ENCODE measurements at places on chromosomes 6 and 20. TPM values are rescaled to one million over a fixed set of nuclear protein-coding genes. Genes with fewer than 3 reads are reported as not detected.

- DNase-seq: no peak
Observed at GRCh38 chr6:36350681-36351571, 14.2 kb upstream of the BNIP5 start.

DNA sequence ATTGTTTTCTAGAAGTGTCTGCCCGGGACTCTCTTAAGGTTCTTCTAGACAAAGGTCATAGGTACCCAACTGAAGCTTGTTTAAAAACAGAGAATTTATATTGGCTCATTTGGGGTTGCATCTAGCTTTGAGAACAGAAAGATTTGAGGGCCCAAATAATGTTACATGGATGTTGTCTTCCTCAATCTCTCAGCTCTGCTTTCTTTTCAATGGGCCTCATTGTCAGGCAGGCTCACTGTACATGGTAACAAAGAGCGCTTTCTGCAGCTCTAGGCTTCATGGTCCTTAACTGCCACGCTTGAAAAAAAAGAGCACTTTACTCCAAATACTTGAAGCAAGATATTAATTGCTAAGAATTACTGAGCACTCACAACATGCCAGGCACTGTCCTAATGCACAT, 22.2 kb downstream of the NHLRC1 start:
- no peak for DNase-seq

FAM110A gene
- 5.0 TPM for polyA plus RNA-seq

GRCh38 chr20:51402201-51402600, 140.3 kb downstream of the NFATC2 start:
- no peak for DNase-seq

E2F1 gene
- 11.2 TPM for polyA plus RNA-seq

DNA sequence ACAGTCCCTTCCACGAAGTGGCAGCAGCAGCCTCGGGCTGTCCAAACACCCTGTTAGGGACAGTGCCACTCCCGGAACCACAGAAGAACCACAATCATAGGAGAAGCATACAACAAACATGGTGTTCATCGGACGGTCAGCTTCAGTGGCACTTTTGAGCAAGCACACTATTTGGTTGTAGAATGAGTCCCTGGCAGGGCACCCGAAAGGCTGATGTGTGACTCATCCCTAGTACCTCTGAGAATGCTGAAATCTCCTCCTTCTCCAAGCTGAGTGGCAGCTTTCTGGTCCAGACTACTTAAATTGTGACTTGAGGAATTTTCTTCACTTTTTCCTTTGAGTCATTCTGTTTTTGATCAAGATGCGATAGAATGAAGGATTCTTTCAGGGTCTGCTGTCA, 282.5 kb downstream of the ESR1 start:
- DNase-seq: no peak

GRCh38 chr6:129191235-129191634, 308.3 kb downstream of the LAMA2 start:
- DNase-seq: no peak

- DNase-seq: no peak
Observed at GRCh38 chr6:167279766-167280446, 11.2 kb upstream of the UNC93A start.

C6orf163 gene
- 3.2 TPM for polyA plus RNA-seq
